Stimulated activated CD8-positive, alpha-beta memory T cell treated with anti-CD3 and anti-CD28 coated beads, Interleukin-15, amount 100 ng/mL, for 24 hours (primary cell): ENCODE measurements at places on chromosomes 11 and 22.

DNA sequence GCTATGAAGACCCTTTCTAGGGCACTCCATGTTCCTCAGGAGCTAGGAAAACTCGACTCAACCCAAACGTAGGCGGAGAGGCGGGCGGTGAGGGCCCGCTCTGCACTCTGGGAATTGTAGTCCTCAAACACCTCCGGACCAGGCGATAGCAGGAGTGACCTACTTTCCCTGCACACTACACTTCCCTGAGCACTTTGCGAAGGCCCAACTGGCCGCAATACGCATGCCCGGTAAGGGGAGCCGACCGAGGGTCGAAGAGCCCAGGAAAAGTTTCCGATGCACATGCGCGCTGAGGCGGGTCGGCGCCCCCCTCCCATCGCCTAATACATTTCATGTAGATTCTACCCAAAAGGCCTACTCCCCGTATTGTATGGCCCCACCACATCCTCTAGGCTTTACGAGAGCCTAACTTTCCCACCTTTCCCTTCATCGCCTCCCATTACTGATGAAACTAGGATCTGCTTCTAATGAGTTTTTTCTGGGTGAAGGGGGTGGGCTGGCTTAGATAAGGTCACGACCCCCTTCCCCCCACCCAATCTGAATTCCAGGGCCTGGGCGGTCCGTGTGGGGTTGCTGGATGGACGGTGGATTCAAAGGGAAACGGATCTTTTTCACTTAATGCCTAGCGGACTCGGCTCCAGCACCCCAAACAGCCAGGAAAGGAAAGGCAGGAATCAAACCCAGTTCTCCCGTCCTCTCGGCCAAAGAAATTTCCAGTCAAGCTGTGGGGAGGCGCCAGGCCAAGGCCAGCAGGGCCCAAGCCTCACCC is 2.1 kb downstream of the TOB2 start:
- DNase-seq, result peak; percentile 57

- no peak for DNase-seq
These were observed 9.6 kb downstream of the SSTR3 start for GRCh38 chr22:37202716-37203115.

DNA sequence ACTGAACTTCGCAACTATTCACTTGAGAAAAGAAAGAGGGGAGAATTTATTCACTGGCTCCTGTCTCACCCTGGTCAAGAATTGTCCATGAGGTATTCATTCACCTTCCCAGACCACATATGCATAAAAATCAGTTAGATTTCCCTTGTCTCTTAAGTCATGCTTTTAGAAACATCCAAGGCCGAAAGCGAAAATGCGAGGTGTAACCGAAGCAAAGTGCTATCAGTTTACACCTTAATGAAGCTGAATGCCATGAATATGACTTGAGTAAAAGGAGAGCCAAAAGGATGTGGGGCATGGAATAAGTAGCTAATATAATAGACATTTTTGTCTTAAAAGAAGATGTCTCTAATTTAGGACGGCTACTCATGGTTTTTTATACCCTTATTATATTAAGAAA is 965.6 kb upstream of the CHORDC1 start:
- no peak for DNase-seq

DNA sequence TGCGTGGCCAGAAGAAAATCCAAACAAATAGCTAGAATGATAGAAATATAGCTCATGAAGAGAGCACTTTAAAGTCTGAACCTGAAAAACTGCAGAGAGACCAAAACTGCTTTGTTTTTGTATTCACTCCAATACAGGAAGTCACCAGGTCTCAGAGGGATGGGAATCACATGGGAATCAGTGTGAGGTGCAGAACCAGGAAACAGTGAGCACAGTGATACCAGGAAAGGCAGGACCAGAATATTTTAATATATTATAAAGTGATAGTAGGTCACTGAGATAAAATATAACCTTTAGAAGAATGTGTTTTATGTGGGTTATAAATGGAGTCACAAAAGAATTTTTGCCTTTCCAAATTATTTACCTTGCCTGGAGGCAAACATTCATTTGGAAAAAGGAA is 277.3 kb downstream of the CASP12 start:
- no peak for DNase-seq

DNA sequence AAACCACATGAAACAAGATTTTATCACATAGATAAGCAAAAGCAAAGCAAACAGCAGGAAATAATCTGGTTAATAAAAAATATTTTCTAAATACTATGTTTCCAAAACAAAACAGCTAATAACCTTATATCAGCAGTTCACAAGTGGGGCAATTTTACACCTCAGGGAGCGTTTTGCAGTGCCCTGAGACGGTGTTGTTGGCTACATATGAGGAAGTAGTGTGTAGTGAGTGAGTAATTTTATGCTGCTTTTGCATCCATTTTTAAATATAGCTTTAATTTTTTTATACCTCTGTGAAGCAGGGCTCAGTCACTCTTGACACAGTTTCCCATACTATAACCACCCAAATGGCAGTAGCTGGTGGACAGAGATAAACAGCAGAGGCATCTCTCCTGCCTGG is 438.5 kb upstream of the B3GAT1 start:
- no peak for DNase-seq

GRCh38 chr22:48313175-48313830 is 1514.4 kb downstream of the BRD1 start:
- DNase-seq, result no peak
